SIG-M5 (cell line): ENCODE measurements at places on chromosomes 2 and 18.

GRCh38 chr2:9646196-9647030 is 15.6 kb upstream of the YWHAQ start:
- DNase-seq, result no peak

DNA sequence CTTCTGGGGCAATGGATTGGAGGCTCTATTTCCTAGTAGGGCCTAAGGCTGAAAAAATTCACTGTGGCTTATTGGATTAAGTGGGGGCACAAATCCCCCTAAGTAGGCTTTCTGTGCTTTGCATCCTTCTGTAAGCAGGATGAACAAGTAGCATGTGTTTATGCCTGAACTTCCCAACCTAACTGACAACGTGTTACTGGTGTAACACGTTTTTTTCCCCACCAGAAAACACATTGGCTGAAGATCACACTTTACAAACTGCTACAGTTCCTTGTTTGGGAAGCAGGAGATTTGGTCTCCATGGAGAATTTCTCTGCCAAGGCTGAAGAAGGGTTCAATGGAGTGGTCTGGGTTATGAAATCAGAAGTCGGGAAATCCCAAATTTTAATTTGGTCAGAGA is 7.2 kb upstream of the ITGA6 start:
- DNase-seq, result no peak

DNA sequence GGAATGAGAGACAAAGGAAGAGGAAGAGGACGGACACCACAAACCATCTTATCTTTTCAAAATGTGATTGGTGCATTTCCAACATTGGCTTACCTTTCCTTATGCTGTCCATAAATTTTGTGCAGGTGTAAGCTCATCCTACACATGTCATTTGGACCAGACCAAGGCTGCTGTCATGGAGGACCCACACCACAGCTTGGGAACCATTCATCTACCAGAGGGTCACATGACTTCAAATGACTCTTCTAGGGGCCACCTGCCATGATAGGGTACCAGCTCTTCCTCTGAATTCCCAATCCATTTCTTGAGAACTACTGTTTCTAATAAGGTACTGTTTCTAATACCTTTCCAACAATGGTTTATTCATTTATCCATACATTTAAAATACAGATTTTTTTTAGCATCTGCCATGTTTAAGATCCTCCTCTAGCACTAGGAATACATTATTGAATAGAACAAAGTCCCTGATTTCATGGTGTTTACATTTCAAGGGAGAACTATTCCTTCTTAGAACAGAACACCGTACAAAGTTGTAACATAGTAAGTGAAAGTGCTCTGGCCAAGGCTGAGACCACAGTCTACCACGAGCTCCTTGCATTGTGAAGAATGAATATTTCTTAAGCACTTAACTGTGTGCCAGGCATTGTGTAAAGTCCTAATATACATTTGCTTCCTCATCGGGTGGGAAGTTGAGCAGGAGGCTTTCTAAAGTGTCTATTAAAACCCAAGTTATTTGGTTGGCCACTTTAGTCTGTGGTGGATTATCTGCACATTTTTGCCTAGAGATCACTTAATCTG is 246.1 kb upstream of the FN1 start:
- peak; percentile 33 for DNase-seq

GRCh38 chr18:54528942-54529376 is 62.1 kb upstream of the DYNAP start:
- no peak for DNase-seq

DNA sequence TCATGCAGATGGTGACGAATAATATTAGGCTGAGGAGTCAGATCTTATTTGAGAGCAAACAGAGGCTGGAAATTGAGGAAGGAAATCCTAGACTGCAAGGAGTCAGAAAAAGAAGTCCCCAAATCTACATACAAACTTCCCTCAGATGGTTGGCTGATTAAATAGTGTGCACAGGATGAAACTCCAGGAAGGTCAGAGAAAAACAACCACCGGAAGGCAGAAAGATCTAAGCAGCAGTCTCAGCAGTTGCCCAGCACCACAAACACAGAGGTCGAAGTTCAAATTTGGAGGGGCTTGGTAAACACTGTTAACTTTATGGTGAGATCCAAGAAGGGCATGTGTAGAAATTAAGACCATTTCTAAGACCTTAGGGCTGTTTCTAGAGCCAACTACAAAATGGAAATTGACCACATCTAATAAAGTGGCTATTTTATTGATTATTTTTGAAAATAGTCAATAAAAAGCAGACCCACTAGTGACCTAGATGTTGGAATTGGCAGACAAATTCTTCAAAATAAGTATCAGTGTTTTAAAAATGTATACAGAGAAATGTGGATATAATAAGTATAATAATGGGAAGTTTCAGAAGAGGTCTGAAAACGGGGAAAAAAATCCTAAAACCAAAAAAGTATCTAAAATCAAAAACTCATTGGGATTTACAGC is 134.8 kb downstream of the GALNT1 start:
- DNase-seq, result no peak

GRCh38 chr18:55384115-55384514 is 203.9 kb downstream of the TCF4 start:
- DNase-seq, result no peak

- no peak for DNase-seq
These were observed 12.5 kb downstream of the METTL21A start for GRCh38 chr2:207612714-207613113.

DNA sequence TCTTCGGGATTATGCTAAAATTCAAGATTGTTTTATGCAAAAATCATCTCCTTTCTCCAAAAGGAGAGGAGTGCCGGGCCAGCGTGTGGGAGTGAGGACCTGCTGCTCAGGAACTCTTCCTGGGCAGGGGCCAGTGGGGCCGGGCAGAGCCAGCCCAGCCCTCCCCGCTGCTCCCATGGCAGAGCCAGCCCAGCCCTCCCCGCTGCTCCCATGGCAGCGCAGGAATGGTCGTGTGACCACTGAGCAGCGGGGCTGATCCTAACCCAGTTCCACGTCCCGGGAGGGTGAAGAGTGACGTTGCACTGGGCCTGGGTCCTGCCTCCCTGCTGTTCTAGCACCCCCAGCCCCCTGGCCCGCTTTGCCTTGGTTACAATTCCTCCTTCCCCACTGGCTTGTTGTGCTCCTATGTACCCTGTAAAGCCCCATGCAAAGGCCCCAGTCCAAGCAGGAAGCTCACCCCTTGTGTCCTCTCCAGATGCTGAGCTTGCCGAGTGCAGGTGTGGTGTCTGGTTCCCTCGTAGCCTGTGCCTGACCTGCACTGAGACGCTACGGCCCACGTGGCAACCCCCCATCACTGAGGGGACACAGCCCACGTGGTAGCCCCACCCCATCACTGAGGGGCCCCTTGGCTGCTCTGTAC is 11.4 kb upstream of the NEU4 start:
- DNase-seq, result no peak

DNA sequence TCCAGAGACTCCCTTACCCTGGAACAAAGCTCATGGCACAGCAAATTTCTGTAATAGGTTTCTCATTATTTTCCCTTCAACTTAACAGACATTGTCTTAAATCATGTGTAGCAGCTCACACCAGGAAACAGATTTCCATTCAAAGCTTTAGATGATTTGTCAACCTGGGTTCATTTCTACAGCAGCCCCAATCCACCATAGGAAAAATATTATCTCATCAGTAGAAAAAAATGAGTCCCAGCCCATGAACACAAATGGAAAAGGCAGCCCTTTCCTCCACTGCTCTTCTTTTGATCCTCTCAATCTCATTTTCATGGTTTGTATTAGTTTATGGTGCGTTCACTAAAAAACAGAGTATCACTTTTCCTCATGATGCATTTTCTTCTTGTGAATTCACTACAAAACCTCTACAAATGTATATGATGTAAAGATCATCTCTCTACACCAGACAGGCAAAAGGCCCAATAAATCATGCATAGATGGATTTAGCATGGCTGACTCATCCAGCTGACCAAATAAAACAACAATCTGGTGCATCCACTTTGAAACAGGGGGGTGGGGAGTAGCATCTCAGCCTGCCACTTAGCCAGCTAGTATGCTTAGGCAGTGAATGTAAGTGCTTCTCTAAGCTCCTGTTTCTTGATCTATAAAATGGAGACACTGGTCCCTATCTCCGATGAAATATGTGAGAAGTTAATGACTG is 78.6 kb downstream of the SATB2 start:
- DNase-seq, result no peak

GRCh38 chr2:234334151-234334550 is 162.7 kb downstream of the ARL4C start:
- DNase-seq, result no peak

DNA sequence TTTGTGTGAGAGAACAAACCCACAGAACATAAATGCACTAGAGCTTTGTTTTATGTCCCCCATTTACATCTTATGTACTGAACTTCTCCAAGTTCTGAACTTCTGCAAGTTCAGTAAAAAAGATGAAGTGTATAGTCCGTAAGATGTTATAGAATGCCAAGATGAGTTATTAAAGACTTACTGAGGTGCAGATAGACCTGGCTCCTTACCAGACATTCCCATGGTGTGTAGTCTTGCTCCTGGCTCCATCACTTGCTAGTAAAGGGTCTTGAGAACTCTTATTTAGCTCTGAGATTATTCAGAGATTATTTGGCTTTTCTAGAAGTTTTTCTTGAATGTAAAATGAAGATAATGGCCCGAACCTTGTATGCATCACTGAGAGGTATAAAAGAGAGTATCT is 16.8 kb downstream of the GULP1 start:
- no peak for DNase-seq

DNA sequence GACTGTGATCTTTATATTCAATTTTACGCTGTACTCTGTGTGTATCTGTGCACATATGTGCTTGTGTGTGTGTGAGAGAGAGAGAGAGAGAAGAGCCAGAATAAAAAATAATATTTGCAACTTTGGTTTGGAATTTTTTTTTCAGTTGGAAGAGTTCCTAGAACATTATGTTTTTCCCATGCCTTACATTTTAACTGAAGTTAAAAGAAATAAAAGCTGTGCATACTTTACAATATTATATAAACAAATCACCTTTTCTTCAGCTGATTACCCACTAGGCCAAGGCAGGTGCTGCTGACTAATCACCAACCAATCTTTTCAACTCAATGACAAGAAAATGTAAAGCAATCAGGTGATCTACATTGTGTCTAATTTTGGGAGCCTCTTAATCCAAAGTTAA is 366.3 kb downstream of the NYAP2 start:
- DNase-seq, result no peak

DNA sequence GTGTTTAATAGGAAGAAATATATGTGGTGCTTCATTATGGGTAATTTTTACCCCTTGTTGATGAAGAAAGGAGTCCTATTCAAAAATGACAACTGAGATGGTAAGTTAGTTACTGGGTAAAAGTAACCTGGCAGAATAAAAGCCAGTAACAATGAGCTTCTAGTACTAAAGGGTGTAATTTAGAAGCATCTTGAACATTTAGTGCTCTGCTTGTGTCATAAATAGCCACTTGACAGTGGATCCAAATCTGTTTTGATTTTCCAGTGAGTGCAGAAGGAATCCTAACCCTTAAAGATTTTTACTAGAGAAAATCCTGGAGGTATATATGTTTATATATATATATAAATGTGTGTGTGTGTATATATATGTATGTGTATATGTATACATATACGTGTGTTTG is 15.1 kb downstream of the COMMD1 start:
- DNase-seq, result no peak

- no peak for DNase-seq
These were observed 161.4 kb downstream of the MYO3B start for GRCh38 chr2:170339322-170339721.

DNA sequence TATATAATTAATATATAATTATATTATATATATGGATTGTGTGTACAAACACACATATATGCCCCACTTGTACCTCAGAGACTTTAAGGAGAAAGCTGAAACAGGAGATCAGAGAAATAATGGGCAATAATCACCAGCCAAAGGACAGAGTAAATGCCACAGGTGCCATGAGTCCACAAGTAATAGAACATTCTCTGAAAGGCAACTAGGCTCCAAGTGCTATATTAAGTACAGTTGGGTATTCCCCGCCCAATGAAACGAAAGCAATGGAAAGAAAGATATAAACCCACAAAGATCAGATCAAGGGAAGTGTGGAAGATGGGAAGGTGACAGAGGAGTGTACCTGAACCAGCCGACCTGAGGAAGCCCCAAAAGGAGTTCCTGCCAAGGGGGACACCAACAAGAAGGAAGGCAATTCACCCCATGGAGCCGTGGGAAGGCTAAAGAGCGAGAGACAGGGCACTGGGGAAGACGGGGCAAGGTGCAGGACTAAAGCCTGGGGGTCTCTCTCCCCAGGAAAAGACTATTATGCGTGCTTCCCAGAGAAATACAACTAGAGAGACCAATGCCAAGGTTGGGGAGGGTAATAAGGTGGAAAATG is 19.0 kb downstream of the DYM start:
- DNase-seq, result no peak

- DNase-seq, result no peak
These were observed 30.5 kb upstream of the TMEM131 start for GRCh38 chr2:98026292-98026691.

DNA sequence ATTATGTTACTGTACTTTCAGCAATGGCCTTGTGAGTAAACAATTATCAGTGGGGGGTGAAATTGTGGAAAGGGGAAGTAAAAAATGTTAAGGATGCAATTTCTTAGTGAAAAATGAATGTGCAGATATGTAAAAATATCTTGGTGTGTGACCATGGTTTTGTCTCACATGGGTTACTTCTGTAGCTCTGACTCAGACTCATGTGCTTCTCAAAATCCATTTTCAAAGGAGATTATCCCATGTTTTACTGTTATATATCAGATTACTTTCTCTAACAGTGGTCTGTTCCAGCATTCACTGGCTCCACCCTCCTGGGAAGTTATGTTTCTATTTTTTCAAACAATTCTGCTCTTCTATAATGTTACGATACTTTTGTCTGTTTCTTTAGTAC is 298.2 kb upstream of the COL3A1 start:
- no peak for DNase-seq

DNA sequence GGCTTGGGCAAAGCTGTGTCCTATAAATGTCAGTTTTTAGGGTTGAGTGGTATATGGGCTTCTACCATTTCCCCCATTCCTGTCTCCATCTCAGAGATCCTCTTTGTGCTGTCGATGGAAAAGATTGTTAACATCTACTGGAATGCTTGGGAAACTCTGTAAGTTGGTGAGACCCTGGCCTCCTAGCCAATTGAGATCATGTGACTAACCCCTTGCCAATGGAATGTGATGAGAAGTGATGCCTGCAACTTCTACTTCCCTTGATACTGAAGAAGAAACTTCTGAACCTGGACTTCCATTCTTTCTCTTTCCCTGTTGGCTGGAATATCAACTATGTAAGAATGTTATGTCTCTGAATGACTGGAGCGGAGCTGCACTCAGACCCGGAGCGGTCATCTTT is 14.5 kb downstream of the SLC39A10 start:
- no peak for DNase-seq

GRCh38 chr2:40090044-40090443 is 311.0 kb upstream of the THUMPD2 start:
- no peak for DNase-seq

- no peak for DNase-seq
These were observed 286.5 kb upstream of the SYT4 start for GRCh38 chr18:43563780-43564179.

DNA sequence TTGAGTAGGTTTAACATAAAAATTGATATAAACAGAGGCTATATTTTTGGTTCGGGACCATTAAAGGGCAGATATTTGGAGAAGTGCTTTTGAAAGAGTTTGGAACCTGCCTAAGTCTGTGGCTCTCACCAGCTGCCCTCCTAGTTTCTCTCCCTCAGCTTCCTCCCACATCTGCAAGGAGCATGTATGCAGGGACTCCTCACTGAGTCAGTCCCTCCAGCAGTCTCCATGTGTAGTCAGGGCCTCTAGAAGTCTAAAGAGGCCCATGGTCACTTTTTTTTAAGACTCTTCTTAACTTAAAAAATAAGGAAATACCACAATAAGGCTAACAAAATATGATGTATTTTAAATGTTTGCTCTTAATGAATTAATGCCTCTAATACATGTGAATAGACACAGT is 220.0 kb upstream of the TANK start:
- no peak for DNase-seq
